ENCODE measurements at places on chromosomes 13 and 19.

DNA sequence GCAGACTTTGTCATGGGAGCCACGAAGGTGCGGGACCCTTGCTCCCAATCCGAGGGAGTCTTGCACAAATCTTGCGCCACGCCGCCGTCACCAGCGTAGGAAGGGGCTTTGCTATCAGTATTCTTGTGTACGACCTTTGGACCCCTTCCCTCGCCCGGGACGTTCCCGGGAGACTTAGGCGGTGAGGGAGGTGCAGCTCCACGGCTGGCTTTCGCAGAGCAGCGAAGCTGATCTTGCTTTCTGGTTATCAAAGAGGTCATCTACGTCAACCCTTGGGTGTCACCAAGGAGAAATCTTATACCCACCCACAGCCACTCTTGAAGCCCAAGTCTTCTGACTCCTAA lies 583 bp downstream of the TECR start:
- peak overlapping the region; percentile 84 for H3K27ac ChIP-seq
- peak overlapping the region; percentile 84 for H3K4me3 ChIP-seq
- peaks cover 10% of the 10 kb centered on the region for H3K36me3 ChIP-seq
- no peaks in the 10 kb centered on the region for H3K27me3 ChIP-seq

GRCh38 chr13:22893204-22893603 lies 287.6 kb upstream of the SGCG start:
- no peak for DNase-seq
- H3K4me1 ChIP-seq: no peaks in the 10 kb centered on the region
- no peak overlapping the region for H3K4me3 ChIP-seq
- no peaks in the 10 kb centered on the region for H3K36me3 ChIP-seq
- no peaks in the 10 kb centered on the region for H3K27me3 ChIP-seq
- H3K27ac ChIP-seq: no peak overlapping the region

DNA sequence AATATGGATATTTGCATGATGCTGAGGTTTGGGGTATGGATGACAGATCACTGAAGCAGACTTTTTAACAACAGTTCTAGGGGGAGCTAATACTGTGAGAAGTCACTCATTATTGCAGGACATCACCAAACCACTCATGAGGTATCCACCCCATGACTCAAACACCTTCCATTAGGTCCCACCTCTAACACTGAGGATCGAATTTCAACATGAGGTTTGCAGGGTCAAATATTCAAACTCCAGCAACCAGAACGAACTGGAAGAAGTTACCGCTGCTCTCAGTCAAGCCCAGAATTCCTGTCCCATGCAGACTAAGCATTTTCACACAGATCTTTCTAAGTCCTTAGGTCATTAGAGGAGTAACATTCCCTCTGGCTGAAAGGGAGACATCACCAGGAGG lies 758.9 kb downstream of the UQCRFS1 start:
- no peaks in the 10 kb centered on the region for H3K4me1 ChIP-seq
- H3K36me3 ChIP-seq: no peaks in the 10 kb centered on the region
- H3K27ac ChIP-seq: no peak overlapping the region

GRCh38 chr19:41590936-41591335 lies 15.0 kb downstream of the CEACAM21 start:
- no peak overlapping the region for H3K4me3 ChIP-seq
- H3K4me1 ChIP-seq: no peaks in the 10 kb centered on the region
- H3K36me3 ChIP-seq: no peaks in the 10 kb centered on the region
- no peak for DNase-seq
- H3K27ac ChIP-seq: no peak overlapping the region

GRCh38 chr13:112722433-112723263 lies 32.8 kb downstream of the ATP11A start:
- H3K36me3 ChIP-seq: no peaks in the 10 kb centered on the region
- no peak for DNase-seq
- peaks cover 19% of the 10 kb centered on the region for H3K4me1 ChIP-seq
- no peak overlapping the region for H3K4me3 ChIP-seq
- H3K27me3 ChIP-seq: no peaks in the 10 kb centered on the region
- no peak overlapping the region for H3K27ac ChIP-seq

- DNase-seq: no peak
- H3K27me3 ChIP-seq: no peaks in the 10 kb centered on the region
- no peaks in the 10 kb centered on the region for H3K4me1 ChIP-seq
These were observed 22.2 kb upstream of the FRY start for GRCh38 chr13:32009362-32009761.

DNA sequence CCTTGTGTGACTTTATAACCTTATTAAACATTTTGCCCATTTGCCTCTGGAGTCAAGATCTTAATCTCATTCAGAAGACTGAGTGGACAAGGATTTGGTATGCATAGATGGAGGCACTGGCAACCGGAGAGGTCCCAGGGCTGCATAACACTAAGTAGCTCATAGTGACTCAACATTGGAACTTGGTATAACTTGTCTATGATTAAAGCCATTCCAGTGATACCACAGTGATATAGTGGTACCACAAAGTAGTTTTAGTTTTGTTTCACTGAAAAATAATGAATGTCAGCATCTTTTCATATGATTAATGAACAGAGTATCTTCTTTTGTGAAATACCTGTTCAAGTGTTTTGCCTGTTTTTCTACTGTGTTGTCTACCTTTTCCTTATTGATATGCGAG lies 26.4 kb downstream of the CDK8 start:
- H3K27me3 ChIP-seq: no peaks in the 10 kb centered on the region
- no peak for DNase-seq
- peaks cover 22% of the 10 kb centered on the region for H3K36me3 ChIP-seq
- no peaks in the 10 kb centered on the region for H3K4me1 ChIP-seq
- no peak overlapping the region for H3K27ac ChIP-seq

GRCh38 chr13:28049215-28049614 lies 51.2 kb downstream of the FLT3 start:
- no peak overlapping the region for H3K4me3 ChIP-seq
- H3K27ac ChIP-seq: no peak overlapping the region
- H3K27me3 ChIP-seq: no peaks in the 10 kb centered on the region
- no peaks in the 10 kb centered on the region for H3K4me1 ChIP-seq
- DNase-seq: no peak

DNA sequence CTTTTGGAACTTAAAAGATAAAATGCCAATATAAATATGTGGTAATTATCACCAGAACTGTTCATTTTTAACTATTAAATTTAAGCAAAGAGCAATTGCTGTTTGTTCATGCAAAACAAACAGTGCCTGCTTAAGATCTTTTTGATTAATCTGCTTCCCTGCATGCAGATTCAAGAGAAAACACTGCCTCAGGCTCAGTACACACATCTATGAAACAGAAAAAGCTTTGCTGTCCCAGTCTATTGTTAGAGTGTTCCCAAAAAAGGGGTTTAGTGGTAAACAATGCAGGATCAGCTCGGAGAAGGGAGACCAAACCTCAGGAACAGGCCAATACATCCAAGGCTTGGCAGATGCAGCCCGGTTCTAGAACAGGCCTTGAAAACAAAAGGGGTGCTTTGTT lies 49.3 kb upstream of the TDRD3 start:
- H3K27me3 ChIP-seq: no peaks in the 10 kb centered on the region
- no peak overlapping the region for H3K27ac ChIP-seq
- peaks cover 3% of the 10 kb centered on the region for H3K4me1 ChIP-seq

DNA sequence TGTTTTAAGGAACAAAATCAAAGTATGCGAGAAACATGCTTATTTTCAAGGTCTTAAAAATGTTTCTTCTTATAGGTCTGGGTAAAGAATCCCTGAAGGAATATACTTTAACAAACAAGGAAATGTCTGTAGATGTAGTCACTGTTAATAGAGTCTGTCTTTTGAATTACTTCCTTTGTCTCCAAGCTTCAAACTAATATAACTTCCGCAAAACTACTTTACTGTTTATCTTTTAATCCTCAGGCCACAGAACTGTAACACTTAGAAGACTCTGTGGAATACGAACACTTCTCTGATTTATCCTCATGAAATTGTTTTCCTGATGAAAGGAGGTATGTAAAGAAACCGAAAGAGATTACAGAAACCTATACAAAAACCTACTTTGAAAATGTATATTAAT lies 316.0 kb downstream of the PCDH9 start:
- DNase-seq: no peak
- H3K27ac ChIP-seq: no peak overlapping the region
- no peaks in the 10 kb centered on the region for H3K27me3 ChIP-seq
- H3K36me3 ChIP-seq: no peaks in the 10 kb centered on the region
- no peaks in the 10 kb centered on the region for H3K4me1 ChIP-seq

DNA sequence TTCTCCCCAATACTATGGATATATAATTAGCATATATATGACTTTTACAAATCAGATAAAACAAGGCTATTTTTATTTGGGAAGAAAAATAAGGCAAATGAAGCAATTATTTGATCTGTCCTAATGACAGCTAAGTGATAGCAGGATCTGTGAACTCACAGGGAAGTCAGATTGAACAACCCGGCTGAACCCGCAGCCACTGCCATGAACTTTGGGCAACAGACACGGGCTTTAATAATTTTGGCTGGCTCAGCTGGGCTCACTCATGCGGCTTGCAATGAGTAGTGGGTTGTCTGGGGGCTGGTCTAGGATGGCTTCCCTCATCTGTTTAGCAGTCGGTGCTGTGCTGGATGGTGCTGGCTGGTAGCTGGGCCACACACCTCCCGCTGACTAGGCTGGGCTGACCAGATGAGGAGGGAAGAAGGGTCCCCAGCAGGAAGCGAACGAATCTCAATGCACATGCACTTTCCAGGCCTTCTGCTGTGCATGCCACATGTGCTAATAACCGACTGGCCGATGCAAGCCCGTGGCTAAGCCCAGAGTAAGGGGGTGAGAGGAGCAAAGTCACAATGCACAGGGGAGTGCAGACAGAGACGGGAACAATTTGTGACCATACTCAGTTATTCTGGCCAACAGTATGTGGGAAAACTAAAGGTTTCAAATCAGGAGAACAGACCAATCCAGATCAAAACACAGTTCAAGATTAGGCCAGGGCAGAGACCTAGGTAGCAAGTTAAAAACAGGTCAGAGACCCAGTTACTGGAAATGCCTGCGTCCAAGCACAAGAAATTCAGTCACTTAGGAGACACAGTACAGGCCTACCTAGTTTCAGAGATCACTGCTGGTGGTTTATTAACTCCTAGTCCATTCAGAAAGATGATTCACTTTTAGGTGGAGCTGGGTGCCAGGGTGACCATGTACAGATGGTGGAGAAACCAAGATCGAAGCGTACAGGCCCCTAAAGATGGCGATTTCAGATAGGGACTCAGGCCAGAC lies 22.3 kb downstream of the CRYL1 start:
- no peaks in the 10 kb centered on the region for H3K4me1 ChIP-seq
- no peak overlapping the region for H3K4me3 ChIP-seq
- no peak overlapping the region for H3K27ac ChIP-seq
- DNase-seq: no peak

DNA sequence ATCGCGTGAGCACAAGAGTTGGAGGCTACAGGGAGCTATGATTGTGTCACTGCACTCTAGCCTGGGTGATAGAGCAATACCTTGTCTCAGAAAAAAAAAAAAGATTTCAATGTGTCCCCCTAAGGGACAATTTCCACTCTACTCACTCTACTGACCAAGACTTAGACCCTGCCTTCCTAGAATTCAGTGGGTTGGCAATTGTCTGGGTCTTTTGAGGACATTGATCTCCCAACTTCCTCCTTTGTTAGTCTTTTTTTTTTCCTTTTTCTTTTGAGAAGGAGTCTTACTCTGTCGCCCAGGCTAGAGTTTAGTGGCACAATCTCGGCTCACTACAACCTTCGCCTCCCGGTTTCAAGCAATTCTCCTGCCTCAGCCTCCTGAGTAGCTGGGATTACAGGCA lies 2.2 kb downstream of the SPTBN4 start:
- H3K4me3 ChIP-seq: no peak overlapping the region
- no peaks in the 10 kb centered on the region for H3K27me3 ChIP-seq
- peaks cover 2% of the 10 kb centered on the region for H3K4me1 ChIP-seq
- H3K36me3 ChIP-seq: no peaks in the 10 kb centered on the region

DNA sequence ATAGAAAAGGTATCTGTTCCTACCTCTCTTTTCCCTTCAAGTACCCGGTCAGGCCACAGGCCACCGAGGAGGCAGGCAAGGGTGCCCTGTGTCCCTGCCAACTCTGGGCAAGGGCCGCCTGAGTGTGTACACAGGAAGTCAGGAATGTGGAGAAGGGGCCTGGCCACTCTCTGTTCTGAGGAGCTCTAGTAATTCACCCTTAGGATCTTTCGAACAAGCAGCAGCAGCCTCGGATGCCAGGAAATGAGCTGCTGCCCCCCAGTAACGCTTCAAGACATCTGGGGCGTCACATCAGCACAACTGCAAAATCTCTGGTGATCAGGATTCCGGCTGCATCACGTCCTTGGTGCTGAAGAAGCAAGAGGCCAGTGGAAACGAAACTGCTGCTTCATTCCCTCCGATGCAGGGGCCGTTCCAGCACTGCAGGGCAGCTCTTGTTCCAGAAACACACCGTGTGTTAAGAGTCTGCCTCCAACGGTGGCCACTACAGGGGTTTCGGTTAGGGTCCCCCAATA lies 2.0 kb downstream of the RAB20 start:
- H3K27me3 ChIP-seq: no peaks in the 10 kb centered on the region
- no peaks in the 10 kb centered on the region for H3K36me3 ChIP-seq
- DNase-seq: no peak
- no peak overlapping the region for H3K4me3 ChIP-seq
- H3K4me1 ChIP-seq: no peaks in the 10 kb centered on the region
- no peak overlapping the region for H3K27ac ChIP-seq

- H3K4me3 ChIP-seq: no peak overlapping the region
- H3K27me3 ChIP-seq: no peaks in the 10 kb centered on the region
- DNase-seq: no peak
- H3K27ac ChIP-seq: no peak overlapping the region
These were observed 54.8 kb upstream of the TEX29 start for GRCh38 chr13:111265701-111266035.

DNA sequence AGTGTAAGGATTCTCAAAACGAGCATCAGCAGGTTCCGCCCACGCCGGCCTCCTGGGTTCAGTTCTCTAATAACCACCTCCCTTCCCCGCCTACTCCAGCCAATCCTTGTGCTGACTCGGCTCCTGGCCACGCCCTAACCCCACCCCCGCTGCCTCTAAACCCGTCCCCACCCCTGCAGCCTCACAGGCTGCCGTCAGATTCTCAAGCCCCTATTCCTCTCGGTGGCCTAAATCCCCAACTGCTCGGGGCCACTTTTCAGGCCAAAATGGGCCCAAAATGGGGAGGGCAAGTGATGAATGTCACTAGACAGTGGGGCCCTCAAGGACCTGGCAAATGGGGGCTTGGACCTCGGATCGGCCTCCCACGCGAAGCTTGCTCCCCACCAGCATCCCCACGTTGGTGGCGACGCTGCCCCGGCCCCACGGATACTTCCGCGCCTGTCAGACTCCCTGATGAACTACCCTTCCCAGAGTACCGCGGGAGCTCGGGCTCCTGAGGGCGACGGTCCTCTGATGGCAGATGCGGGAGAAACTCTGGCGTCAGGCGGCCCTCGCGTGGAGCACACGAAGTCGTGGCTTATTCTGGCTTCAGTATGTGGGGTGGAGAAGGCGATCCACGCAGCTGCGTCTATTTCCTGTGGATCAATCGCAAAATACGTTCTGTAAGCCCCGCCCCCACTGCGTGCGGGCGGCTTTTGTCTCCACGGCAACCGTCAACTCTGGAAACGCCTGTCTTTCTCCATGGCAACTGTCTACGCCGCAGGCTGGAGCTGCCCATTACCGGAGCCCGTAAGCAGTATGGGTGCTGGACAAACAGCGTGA lies 24.8 kb downstream of the ZNF473 start:
- peak overlapping the region; percentile 56 for H3K4me3 ChIP-seq
- H3K4me1 ChIP-seq: no peaks in the 10 kb centered on the region
- no peaks in the 10 kb centered on the region for H3K27me3 ChIP-seq
- DNase-seq: peak; percentile 78

Measured in SJCRH30 (cell line).